Kasumi-1 (cell line): ENCODE measurements at places on chromosomes 5 and 9.

- DNase-seq: no peak
Observed at GRCh38 chr5:86970361-86970760, 297.3 kb upstream of the RASA1 start.

GRCh38 chr5:38443390-38443789 is 113.1 kb downstream of the LIFR start:
- DNase-seq: no peak

- DNase-seq: no peak
Observed at GRCh38 chr9:91714874-91715615, 235.0 kb downstream of the ROR2 start.

GRCh38 chr5:156188016-156188415 is 138.9 kb upstream of the SGCD start:
- DNase-seq: no peak

DNA sequence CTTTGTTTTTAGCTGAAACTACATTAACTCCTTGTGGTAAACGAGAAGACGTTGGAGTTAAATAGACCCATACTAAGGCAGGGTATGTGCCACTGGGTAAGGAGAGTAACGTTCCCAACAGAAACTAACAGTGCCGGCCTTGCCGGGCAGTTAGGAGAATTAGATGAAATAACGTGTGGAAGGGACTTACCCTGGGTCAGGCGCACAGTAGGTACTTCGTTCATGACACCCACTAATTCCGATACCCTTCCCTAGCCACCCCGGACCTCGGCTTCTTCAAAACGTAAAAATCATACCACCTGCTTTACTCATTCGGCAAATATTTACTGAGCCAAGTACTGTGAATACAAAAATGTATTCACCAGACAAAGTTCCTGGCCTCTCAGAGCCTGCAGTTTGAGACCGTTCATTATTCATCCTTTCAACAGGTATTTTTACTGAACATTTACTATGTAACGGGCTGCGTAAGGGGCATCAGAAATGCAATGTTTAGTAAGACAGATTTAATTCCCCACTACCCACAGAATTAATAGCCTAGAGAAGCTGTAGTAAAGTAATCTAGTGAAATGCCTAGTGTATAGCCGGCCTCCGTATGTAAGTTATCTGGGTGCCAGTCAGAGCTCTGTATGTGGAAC is 3.2 kb upstream of the SMIM23 start:
- no peak for DNase-seq

GRCh38 chr5:55407059-55407684 is 99.4 kb downstream of the MTREX start:
- DNase-seq: peak; percentile 55

GRCh38 chr9:136483589-136484152 is 831 bp upstream of the SEC16A start:
- DNase-seq: peak; percentile 72

DNA sequence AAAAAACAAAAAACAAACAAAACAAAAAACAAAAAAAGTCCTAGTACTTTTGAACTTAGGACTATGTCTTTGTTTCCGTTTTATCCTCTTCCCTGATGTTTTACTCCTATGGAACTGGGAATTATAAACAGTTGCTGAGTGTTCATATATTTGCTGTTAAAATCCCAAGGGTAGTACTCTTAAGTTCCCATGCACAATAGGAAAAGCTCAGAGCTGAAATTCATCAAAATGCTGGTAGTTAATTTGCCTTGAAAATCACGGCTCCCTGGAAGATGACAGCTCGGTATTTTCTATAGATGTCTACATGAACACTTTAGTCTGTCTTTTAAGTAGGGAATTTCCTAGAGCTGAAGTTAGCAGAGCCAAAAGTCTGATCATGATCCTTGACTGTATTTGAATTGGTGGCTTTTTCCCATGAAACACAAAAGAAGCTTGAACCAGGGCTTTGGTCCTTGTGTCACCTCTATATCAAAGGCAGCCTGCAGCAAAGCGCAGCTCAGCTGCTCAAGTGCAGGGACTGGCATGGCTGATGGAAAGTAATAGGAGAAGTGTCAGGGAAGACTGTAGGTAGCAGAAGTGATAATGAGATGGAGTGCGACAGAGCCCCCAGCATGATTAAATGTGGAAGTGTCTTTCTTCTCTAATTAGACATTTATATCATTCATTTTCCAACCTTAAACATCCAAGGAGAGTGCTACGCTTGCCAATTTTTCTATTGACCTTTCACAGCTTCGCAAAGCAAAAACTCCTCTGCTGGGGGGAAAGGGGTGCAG is 310.9 kb downstream of the TRIM36 start:
- peak; percentile 13 for DNase-seq

GRCh38 chr9:23962101-23962500 is 136.1 kb upstream of the ELAVL2 start:
- no peak for DNase-seq

DNA sequence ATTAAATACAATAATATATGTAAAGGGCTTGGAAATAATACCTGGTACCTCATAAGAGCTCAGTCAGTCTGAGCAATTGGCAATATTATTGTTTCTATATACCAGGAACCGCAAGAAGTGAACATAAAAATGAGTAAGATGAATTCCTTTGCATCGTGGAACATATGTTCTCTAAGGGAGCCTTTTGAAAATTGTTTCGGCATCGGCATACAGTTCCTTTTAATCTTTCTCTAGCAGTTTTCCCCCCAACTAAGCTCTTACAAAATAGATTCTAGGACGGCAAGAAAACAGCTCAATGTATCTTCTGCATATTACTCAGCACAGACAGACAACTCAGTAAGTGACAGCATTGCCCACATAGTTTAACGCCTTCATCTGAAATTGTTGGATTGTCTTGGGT is 426.6 kb upstream of the WWC1 start:
- no peak for DNase-seq

GRCh38 chr9:36029765-36030528 is 6.8 kb upstream of the RECK start:
- DNase-seq: peak; percentile 38

DNA sequence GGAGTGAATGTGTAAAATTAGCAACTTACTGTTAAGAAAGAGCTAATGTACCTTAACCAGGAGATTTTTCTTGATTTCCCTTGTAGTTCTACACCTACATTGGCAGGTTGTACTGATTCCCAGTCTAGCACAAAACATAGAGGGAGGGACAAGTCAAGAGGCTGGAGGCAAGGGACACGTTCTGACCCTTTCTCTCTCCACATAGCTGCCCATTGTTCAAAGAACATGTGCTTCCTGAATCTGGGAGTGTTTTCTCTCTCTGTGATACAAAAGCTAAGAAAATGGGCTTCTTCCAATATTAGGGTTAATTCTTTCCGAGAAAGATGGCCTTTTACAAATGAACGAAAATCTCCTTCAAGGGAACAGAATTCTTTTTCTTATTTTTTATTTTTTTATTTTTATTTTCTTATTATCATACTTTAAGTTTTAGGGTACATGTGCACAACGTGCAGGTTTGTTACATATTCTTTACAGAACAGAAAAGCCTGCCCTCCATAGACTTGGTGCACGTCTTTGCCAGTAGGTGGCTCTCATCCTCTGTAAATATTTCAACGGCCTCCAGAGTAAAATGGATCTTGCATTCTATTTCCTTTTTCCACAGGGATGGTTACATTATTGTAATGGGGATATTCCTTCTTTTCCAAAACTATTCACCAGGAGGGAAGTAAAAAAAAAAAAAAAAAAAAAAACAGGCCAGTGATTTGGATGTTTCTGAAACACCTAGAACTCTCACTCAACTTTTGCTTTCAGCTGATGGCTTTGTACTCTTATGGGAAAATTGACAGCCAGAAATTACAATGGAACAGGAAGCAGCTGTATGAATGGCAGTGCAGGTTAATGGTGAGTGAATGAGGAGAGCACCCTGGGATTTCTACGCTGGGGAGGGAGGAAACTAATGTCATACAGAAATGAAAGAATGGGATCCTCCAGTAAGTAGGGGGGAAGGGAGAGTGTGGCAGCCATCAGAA is 13.1 kb upstream of the IFNA5 start:
- DNase-seq: peak; percentile 31

DNA sequence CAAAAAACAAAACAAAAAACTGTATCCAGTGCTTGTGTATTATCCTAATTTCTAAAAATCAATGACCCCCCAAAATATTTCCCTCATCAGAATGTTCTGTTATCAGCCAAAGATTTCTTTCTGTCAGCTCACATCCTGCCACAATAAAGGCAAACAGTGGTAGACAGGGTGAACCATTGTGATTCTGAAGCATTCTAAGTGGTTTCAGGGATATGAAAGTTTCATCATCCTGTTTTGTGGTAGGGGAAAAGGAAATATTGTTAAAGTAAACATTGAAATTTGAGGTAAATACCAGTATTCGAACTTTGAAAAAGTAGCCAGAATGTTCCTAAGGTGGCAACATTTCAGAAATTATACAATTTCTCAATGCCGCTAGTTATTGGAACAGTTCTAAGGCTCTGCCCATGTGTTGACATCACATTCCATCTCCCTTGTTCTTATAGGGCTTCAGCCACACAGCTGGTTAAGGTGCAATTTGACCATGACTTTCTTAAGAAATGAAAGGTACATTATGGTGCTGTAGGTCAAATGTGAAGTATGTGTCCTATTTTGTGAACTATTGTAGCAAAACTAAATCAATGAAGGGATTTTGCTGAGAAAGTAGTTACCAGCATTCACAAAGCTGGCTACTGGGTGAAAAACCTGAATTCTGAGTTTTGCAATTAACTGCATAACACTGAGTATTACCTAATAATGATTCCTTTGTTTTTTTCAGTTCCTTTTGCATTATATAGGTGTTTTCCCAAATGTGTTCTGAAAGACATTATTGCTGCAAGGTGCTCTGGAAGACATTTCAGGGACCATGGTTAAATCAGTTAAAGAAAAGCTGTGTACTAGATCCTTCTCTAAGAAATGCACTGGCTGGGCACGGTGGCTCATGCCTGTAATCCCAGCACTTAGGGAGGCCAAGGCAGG is 107.6 kb upstream of the RASGRF2 start:
- no peak for DNase-seq

DNA sequence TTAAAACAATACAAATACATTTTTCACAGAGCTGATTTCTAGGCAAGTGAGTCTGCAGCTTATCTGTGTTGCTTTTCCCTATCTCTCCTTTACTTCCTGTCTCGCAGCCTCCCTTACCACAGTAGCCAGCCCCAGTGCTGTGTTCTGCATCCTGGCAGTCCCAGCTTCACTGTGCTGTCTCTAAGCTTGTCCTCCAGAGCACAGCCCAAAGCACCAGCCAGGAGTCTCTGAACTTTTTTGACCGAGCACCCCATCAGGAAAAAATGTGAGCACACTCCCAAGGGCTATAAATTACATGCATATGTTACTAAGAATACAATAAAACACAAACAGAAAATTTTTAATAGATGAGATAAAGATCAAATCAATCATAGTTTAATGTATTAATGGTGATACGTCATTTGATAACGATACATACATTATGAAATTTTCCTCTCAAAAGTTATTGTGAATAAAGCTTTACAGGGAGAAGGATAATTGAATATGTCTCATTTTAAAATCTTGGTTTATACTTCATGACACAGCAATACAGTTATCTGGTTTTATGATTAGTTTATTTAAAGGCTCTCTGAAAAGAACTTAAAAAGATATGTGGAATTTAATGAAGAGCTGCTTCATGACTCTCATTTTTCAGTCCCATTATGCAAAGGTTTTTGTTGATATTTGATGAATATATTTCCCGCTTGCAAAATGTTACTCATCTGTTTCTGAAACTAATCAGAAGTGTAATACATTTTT is 7.3 kb upstream of the RHOBTB3 start:
- peak; percentile 41 for DNase-seq

DNA sequence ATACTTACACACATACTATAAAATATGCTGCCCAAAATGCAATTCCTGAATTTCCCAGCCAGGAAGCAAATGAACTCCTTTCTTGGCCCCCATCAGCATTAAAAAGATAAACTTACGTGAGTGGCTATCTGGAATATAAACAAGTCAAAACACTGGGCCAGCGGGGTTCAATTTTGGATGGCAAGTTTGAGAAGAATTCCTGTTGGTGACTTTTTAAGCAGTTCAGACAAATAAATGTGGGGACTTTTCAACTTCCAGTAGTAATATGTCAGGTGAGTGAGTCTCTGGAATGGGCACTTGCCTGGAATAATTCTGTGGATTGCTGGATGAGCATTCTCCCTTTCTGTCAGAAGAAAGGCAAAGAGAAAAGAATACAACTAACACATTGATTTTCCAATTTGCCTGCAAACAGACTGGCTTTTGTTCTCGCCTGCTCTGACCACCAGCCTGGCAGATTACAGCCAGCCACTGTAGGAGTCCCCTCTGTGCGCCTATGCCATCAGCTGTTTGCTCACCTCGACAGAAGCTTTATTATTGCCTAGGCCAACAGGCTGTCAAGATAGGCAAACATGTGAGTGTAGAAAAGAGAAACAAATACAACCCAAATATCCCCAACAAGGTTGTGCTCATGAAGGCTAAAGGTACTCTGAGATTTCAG is 78.6 kb downstream of the MRPS27 start:
- DNase-seq: no peak

GRCh38 chr5:124492444-124493224 is 253.8 kb downstream of the ZNF608 start:
- no peak for DNase-seq

DNA sequence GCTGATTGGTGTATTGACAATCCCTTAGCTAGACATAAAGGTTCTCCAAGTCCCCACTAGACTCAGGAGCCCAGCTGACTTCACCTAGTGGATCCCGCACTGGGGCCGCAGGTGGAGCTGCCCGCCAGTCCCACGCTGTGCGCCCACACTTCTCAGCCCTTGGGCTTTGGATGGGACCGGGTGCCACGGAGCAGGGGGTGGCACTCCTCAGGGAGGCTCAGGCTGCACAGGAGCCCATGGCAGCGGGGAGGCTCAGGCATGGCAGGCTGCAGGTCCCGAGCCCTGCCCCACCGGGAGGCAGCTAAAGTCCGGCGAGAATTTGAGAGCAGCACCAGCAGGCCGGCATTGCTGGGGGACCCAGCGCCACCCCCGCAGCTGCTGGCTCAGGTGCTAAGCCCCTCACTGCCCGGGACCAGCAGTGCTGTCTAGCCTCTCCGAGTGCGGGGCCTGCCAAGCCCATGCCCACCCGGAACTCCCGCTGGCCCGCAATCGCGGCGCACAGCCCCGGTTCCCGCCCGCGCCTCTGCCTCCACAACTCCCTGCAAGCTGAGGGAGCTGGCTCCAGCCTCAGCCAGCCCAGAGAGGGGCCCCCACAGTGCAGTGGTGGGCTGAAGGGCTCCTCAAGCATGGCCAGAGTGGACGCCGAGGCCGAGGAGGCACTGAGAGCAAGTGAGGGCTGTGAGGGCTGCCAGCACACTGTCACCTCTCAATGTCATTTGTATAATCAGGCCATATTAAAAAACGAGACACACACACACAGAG is 437.2 kb downstream of the CSNK1G3 start:
- DNase-seq: no peak
